ENCODE measurements at places on chromosomes 5 and 9.

- DNase-seq: no peak
Measured at GRCh38 chr5:62284946-62285891, 20.8 kb upstream of the KIF2A start.

DNA sequence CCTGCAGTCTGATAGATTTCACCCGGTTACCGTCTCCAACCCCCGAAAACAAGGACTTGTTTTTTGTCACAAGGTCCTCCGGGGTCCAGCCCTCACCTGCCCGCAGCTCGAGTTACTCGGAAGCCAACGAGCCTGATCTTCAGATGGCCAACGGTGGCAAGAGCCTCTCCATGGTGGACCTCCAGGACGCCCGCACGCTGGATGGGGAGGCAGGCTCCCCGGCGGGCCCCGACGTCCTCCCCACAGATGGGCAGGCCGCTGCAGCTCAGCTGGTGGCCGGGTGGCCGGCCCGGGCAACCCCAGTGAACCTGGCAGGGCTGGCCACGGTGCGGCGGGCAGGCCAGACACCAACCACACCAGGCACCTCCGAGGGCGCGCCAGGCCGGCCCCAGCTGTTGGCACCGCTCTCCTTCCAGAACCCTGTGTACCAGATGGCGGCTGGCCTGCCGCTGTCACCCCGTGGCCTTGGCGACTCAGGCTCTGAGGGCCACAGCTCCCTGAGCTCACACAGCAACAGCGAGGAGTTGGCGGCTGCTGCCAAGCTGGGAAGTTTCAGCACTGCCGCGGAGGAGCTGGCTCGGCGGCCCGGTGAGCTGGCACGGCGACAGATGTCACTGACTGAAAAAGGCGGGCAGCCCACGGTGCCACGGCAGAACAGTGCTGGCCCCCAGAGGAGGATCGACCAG is 121.3 kb downstream of the DAB2IP start:
- DNase-seq: no peak

- DNase-seq: no peak
Measured at GRCh38 chr5:74342948-74343682, 297.4 kb downstream of the ENC1 start.

DNA sequence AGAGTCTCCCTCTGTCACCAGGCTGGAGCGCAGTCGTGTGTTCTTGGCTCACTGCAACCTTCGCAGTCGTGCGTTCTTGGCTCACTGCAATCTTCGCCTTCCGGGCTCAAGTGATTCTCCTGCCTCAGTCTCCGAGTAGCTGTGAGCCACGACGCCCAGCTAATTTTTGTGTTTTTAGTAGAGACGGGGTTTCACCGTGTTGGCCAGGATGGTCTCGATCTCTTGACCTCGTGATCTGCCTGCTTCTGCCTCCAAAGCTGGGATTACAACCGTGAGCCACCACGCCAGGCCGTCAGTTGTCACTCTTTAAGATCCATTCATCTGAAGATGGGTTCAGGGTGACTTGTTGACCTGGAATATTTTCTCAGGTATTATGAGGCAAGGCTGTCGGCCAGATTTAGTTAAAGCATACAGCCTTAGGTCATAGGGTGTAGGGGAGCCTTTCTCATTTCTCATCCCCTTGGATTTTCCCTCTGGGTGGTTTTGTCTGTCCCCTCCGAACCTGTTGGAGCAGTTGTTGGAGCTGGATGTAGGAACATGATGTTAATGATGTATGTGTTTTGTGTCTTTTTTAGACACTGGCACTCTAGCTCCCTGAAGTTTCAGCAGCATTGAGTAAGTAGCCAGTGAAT is 1.6 kb downstream of the SLC22A5 start:
- no peak for DNase-seq

Measured in activated naive CD4-positive, alpha-beta T cell (primary cell).